ENCODE measurements at places on chromosomes 1 and 21.

GRCh38 chr1:151680826-151681225 is 35.8 kb downstream of the CELF3 start:
- DNase-seq = peak; percentile 79

GRCh38 chr21:33011462-33011861 is 14.3 kb upstream of the OLIG2 start:
- DNase-seq = peak; percentile 83

DNA sequence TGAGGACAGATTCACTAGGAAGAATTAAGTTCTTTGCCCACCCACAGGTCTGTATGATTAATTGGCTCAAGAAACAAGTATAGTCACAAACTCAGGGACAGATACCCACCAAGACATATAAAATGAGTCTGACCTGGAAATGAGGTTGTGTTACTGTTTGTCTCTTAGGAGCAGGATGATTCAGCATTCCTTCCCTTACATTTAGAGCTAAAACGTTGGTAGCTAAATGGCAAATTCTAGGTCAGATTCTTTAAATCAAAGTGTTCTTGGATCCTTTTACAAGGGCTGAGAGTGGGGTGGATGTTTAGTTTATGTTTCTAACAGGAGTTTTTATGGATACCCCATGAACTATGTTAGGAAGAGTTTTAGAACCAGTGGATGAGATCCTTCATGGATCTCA is 4.7 kb downstream of the RIMKLA start:
- DNase-seq = no peak

- DNase-seq = no peak
Measured at GRCh38 chr1:54774820-54775498, 10.6 kb upstream of the PARS2 start.

GRCh38 chr1:246779561-246780175 is 55.5 kb downstream of the SCCPDH start:
- no peak for DNase-seq

- peak; percentile 47 for DNase-seq
Measured at GRCh38 chr1:1132956-1133750, 17.3 kb upstream of the C1orf159 start.

GRCh38 chr1:153400244-153400643 is 9.4 kb upstream of the S100A8 start:
- no peak for DNase-seq

- peak; percentile 3 for DNase-seq
Measured at GRCh38 chr21:46347791-46348381, 23.9 kb downstream of the PCNT start.

GRCh38 chr1:94989398-94989797 is 62.5 kb upstream of the CNN3 start:
- no peak for DNase-seq

Measured in foreskin fibroblast (primary cell).